ENCODE measurements at places on chromosomes 6 and 20. TPM values are rescaled to one million over a fixed set of nuclear protein-coding genes. Genes with fewer than 3 reads are reported as not detected.

GSTA3 gene
- not detected for total RNA-seq

CYP39A1 gene
- total RNA-seq = not detected

RIMS4 gene
- not detected for total RNA-seq

MYCT1 gene
- total RNA-seq = 1.5 TPM

SUPT3H gene
- total RNA-seq = 5.7 TPM

GRCh38 chr6:26258212-26258977, 106.6 kb upstream of the BTN3A2 start:
- H3K27me3 ChIP-seq = no peaks in the 10 kb centered on the region
- peaks cover 1% of the 10 kb centered on the region for H3K4me1 ChIP-seq
- no peak for DNase-seq
- no peaks in the 10 kb centered on the region for H3K36me3 ChIP-seq
- H3K27ac ChIP-seq = no peak overlapping the region
- H3K4me3 ChIP-seq = no peak overlapping the region

DNA sequence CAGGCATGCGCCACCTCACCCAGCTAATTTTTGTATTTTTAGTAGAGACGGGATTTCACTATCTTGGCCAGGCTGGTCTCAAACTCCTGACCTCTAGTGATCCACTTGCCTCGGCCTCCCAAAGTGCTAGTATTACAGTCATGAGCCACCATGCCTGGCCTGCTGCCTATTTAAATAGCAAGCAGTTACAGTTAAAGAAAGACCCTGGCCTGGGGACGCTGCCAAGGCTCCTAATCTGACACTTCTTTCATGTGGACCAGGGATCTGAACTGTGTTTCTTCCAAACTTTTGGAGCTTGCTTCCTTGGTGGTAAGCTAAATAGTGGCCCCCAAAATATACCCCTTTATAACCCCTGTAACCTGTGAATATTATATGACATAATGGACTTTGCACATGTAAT, 15.3 kb downstream of the PPARD start:
- no peak for DNase-seq
- H3K27me3 ChIP-seq = no peaks in the 10 kb centered on the region
- no peaks in the 10 kb centered on the region for H3K4me1 ChIP-seq

- DNase-seq = no peak
- no peak overlapping the region for H3K27ac ChIP-seq
- H3K4me1 ChIP-seq = no peaks in the 10 kb centered on the region
- no peaks in the 10 kb centered on the region for H3K36me3 ChIP-seq
These were observed 193.0 kb upstream of the ZNF217 start for GRCh38 chr20:53786445-53787267.

DNA sequence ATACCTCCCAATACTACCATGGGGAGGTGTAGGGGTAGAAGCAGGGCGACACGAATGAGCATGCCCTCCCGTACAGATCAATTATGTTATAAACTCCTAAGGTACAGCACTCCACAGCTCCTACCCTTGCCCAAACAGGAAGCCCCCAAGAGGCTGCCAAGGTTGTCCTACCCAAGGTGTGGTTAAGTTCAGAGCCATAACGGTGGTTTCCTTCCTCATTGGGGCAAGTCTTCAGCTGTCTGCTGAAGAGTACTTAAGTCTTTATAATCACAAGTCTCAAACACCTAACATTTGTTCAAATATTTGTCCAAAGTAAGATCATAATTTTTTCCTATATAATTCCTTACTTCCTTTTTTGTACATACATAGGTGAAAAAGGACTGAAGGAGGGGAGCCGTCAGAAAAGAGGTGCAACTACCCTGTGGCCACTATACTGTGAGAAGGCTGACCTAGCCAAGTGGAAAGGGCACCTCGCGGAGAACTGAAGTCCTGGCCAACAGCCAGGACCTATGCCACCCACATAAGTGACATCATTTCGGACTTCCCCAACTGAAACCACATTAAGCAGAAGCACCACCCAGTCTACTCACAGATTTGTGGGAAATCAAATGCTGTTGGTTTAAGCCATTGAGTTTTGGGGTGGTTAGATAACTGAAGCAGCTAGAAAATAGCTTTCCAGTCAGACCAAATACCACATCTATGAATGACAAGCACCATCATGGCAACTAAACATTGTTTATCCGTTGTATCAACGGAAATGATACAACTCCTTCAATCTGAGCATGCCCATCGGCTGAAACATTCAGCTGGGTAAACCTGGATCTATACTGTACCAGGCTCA, 2.9 kb upstream of the RAB22A start:
- H3K27me3 ChIP-seq = no peaks in the 10 kb centered on the region
- H3K36me3 ChIP-seq = peaks cover 2% of the 10 kb centered on the region

DNA sequence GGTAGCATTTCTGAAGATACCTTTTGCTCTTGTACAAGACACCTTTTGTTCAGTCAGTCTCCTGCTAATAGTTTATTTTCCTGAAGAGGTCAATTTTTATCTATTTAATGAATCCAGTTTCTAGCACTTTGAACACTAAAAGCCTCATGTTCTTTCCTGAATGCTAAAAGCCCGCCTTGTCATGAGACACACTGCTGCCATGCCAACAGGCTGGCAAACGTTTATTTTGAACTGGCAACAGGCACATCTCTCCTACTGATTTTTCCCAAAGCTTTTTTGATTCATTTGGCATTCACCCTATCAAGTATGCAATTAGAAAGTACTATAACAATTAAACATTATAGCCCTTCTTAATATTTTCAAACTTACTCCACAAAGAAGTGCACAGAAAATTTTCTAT, 421.2 kb upstream of the EYS start:
- H3K36me3 ChIP-seq = no peaks in the 10 kb centered on the region
- H3K27ac ChIP-seq = no peak overlapping the region
- H3K4me1 ChIP-seq = no peaks in the 10 kb centered on the region
- DNase-seq = no peak

DNA sequence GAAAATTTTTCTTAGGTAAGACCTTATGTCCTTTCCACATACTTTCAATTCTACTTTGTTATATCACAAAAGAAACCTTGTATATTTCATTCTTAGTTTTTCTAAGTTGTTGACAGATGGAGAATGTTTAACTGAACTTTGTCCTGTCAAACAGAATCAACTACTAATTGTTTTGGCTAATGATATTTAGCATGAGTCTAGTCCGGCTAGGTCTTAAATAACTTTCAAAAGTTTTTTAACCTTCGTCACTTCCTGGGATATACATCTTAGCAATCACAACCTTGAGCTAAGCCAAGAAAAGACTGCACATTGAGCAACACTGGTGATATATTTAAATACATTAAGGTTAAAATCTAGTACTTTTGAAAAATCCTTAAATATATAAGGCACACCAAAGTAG, 62.9 kb upstream of the RUNX2 start:
- H3K4me3 ChIP-seq = no peak overlapping the region
- no peak overlapping the region for H3K27ac ChIP-seq
- no peak for DNase-seq
- no peaks in the 10 kb centered on the region for H3K27me3 ChIP-seq

DNA sequence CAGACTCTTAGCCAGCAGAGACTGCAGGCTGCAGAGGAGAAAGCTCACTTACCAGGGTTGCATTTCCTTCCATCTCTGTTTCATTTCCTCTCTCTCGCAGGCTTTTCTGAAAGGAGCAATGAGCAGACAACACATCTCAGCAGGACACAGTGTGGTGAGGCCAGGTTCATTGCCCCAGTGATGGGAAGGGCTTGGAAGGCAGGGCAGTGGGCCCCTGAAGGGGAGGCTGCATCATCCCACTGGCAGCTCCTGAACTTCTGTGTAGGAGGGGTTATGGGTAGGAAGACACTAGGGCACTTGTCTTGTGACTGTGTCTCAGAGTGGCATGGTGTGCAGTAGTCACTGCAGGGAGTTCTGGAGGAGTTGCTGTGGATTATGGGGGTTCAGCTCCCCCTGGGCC, 246.8 kb downstream of the QKI start:
- no peak overlapping the region for H3K4me3 ChIP-seq
- H3K27me3 ChIP-seq = peaks cover 6% of the 10 kb centered on the region
- DNase-seq = peak; percentile 5

DNA sequence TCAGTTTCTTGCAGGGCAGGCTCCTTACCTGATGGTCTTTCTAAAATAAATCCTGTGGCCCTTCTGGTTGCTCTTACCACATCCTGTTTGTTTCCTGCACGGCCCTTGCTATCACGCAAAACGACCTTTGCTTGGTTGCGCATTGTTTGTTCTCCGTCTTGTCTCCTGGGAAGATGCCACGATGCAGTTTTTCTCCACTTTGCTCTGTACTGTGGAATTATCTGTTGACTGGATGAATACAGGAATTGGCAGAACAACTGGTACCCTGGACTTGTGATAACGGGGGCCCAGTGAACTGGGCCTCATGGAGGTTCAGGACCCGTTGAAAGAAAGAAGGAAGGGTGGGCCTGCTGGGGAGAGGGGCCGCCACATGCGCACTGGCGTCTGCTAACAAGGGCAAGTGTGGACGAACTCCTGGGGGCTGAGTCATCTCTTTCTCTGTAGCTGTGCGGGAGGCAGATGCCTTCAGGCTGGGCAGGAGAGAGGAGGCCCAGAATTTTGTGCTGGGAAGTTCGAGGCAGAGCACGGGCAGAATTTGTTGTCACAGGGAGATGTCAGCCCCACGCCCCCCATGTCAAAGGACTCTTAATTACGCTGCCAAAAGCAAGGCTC, 139.9 kb downstream of the BMP7 start:
- no peaks in the 10 kb centered on the region for H3K4me1 ChIP-seq
- H3K36me3 ChIP-seq = no peaks in the 10 kb centered on the region
- H3K27ac ChIP-seq = no peak overlapping the region
- no peaks in the 10 kb centered on the region for H3K27me3 ChIP-seq
- H3K4me3 ChIP-seq = no peak overlapping the region

DNA sequence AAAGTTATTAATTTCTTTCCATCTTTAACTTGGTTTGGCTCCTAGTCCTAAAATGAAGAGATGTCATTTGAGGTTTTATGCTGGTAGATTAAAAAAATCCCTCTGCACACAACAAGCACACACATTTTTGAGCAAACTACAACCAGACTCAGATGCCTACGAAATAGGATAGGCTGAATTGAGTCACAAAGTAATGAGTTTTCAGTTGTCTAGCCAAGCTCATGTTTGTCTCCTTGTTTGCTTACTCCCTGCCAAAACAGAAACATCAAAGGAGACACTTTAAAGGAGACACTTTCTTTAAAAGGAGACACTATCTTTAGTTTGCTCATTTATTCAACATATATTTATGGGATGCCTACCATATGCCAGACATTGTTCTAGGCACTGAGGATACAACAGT, 56.2 kb downstream of the TPBG start:
- H3K27me3 ChIP-seq = no peaks in the 10 kb centered on the region
- H3K36me3 ChIP-seq = no peaks in the 10 kb centered on the region
- H3K27ac ChIP-seq = no peak overlapping the region
- H3K4me3 ChIP-seq = no peak overlapping the region
- H3K4me1 ChIP-seq = no peaks in the 10 kb centered on the region

- no peak overlapping the region for H3K27ac ChIP-seq
- H3K36me3 ChIP-seq = no peaks in the 10 kb centered on the region
- no peak overlapping the region for H3K4me3 ChIP-seq
- H3K4me1 ChIP-seq = no peaks in the 10 kb centered on the region
- no peaks in the 10 kb centered on the region for H3K27me3 ChIP-seq
- DNase-seq = no peak
These were observed 4.6 kb upstream of the C2 start for GRCh38 chr6:31922942-31923341.

- no peaks in the 10 kb centered on the region for H3K27me3 ChIP-seq
- H3K4me3 ChIP-seq = no peak overlapping the region
- no peaks in the 10 kb centered on the region for H3K36me3 ChIP-seq
These were observed 9.2 kb downstream of the ZHX3 start for GRCh38 chr20:41308290-41308711.

DNA sequence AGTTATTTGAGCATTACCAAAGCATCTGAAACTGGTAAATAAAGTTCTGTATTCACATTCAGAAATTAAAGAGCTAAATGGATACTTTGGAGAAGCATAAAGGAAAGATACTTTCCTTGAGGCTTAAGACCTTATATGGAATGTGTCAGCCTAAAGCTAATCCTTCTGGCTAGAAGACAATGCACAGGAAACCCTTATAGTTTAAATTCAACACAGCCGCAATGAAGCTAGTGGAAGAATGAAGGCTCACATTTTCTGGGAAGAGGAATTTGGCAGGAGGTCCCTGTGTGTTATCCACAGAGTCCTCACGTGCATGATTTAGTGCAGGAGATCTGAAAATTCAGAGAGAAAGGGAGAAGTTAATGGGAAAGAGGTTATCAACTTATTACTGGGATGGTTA, 21.5 kb upstream of the CHD6 start:
- H3K27ac ChIP-seq = no peak overlapping the region
- H3K4me1 ChIP-seq = no peaks in the 10 kb centered on the region
- peaks cover 18% of the 10 kb centered on the region for H3K27me3 ChIP-seq
- DNase-seq = no peak
- no peak overlapping the region for H3K4me3 ChIP-seq

GRCh38 chr6:39137245-39137644, 22.3 kb upstream of the SAYSD1 start:
- DNase-seq = peak; percentile 38
- no peak overlapping the region for H3K4me3 ChIP-seq
- no peak overlapping the region for H3K27ac ChIP-seq
- H3K36me3 ChIP-seq = no peaks in the 10 kb centered on the region
- H3K27me3 ChIP-seq = no peaks in the 10 kb centered on the region

DNA sequence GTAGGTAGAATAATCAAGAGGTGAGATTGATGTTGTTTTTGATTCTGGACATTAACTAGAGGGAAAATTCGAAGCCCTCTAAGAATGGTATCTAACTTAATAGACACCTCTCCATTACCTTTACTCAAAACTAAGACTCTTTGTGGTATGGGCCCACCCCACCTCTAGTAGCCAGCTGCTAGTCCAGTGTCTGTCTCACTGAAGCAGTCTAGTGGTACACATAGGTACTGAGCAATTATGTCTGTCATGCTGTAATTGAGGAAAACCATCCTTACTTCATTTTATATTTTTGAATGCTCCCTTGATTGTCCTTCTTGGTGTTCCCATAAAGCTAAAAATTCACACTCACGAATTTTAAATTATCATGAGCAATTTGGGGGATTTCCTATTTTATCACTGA, 290.7 kb downstream of the ARHGAP18 start:
- H3K4me1 ChIP-seq = no peaks in the 10 kb centered on the region
- H3K36me3 ChIP-seq = no peaks in the 10 kb centered on the region
- no peak overlapping the region for H3K4me3 ChIP-seq
- H3K27me3 ChIP-seq = no peaks in the 10 kb centered on the region
- no peak overlapping the region for H3K27ac ChIP-seq
- DNase-seq = no peak

GRCh38 chr6:5180636-5181035, 80.1 kb downstream of the LYRM4 start:
- H3K4me3 ChIP-seq = no peak overlapping the region
- DNase-seq = no peak
- no peak overlapping the region for H3K27ac ChIP-seq
- no peaks in the 10 kb centered on the region for H3K27me3 ChIP-seq
- H3K4me1 ChIP-seq = peaks cover 2% of the 10 kb centered on the region
- H3K36me3 ChIP-seq = no peaks in the 10 kb centered on the region

GRCh38 chr6:3159805-3160781, 2.7 kb upstream of the TUBB2A start:
- no peaks in the 10 kb centered on the region for H3K27me3 ChIP-seq
- DNase-seq = peak; percentile 79
- H3K4me3 ChIP-seq = peak overlapping the region; percentile 47
- H3K4me1 ChIP-seq = peaks cover 51% of the 10 kb centered on the region
- H3K36me3 ChIP-seq = no peaks in the 10 kb centered on the region
- H3K27ac ChIP-seq = peak overlapping the region; percentile 76

Measured in CD4-positive, CD25-positive, alpha-beta regulatory T cell (primary cell).